ENCODE measurements at places on chromosomes 5 and 9.

- no peak for DNase-seq
These were observed 429.9 kb downstream of the GABRG2 start for GRCh38 chr5:162497455-162497854.

DNA sequence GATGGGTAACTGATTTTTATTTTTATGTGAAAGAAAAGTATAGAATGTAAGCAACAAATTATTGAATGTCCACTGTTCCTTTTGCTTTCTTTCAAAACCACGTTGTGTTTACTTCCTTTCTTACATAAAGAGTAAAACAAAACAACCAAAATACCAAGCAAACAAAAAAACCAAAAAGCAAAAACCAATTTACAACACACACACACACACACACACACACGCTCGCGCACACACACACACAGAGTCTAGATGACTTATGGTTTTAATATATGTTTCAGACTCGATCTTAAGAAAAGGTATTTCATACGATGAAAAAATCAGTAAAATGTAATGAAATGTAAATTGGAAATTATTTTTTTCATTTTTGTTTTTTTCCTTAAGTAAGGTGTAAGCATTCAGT, 80.3 kb downstream of the ADGRV1 start:
- DNase-seq, result no peak

- DNase-seq, result no peak
These were observed at the start of gene SUSD3 for GRCh38 chr9:93058355-93059010. Gene SUSD3 (plus strand): TSS chr9:93058701. CDS start chr9:93058743, 42 bp downstream.

GRCh38 chr5:133706506-133707430, 94.4 kb upstream of the FSTL4 start:
- DNase-seq, result no peak

- DNase-seq, result no peak
These were observed 38.0 kb upstream of the TCERG1 start for GRCh38 chr5:146409054-146409671.

GRCh38 chr5:134521841-134522240, 3.6 kb upstream of the JADE2 start:
- DNase-seq, result no peak

DNA sequence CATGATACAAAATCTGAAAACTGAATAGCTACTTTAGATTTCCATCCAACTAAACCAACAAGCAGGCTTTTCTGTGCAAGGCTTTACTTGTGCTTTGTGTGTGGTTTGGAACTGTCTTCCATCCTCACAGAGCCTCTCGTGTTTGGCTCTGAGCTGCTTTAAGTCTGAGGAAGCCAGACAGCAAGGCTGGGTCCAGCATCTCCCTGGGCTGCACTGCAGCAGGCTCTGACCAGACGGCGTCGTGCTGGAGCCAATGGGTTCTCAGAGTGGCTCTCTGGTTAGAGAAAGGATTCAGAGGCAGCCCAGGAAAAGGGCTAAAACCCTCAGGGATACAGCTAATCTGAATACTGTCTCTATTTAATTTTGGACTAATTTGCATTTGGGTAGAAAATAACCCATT, 207.9 kb upstream of the EFNA5 start:
- DNase-seq, result peak; percentile 25

All from hypothalamus (tissue), 51 donors.